ENCODE measurements at places on chromosomes 6 and 20.
A peak's percentile ranks its signal among the peaks of the same experiment; 100 is the strongest.

DNA sequence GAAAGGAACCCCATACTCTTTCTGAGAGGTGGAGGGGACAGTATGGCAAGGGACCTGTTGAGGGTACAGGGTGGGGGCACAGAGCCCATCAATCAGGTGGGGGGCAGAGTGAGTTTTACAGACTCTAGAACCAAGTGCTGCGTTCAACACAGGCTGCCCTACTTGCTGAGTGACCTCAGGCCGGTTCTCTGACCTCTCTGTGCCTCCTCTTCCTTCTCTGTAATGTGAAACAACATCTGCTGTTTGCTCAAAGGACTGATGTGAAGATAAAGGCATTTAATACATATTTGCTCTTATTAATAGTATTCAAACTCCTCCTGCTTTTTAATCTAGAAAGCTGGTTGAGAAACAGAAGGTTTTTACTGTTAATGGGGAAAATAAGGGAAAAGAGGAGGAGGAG, 25.9 kb upstream of the APMAP start:
- no peak for DNase-seq

GRCh38 chr6:137766596-137767370, 100.3 kb upstream of the TNFAIP3 start:
- DNase-seq = no peak

DNA sequence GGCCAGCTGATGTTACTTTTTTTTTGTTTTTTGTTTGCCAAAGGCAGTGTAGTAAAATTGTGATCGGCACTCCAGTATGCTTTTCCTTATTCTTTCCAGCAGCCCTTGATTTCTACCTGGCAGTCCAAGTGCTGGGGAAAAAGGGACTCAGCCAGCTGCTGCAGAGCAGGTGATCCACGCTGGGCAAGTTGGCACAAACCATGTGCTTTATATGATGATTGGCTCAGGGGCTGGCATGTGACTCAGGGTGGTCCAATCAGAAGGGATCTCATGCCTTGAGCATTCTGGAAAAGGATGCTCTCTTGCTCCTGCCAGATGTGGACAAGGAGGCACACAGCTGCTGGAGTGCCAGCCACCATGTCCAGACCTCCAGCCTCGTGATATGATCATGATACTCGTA, 54.5 kb downstream of the SULF2 start:
- no peak for DNase-seq

GRCh38 chr6:136921381-136921935, 643 bp upstream of the SLC35D3 start:
- peak; percentile 90 for DNase-seq

DNA sequence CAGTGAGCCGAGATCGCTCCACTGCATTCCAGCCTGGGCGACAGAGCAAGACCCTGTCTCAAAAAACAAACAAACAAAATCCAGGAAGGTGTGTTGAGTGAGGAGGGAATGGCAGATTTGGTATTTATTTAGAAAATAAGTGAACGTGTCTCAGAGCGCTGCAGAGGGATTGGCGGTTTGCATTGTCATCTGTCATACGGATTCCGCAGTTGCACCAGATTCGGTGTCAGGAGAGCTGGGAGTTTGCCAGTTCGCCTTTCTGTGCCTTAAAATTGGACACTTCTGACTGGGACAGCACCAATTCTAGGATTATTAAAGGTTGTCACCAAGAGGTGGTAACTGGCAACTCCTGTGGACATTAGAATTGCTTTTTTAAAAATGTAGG, 912 bp downstream of the SNRNP48 start:
- no peak for DNase-seq

GRCh38 chr6:12369781-12370262, 79.7 kb downstream of the EDN1 start:
- DNase-seq = no peak

GRCh38 chr20:62010551-62011402, 54.9 kb downstream of the TAF4 start:
- peak; percentile 33 for DNase-seq

GRCh38 chr6:20444786-20445271, 43.1 kb downstream of the E2F3 start:
- DNase-seq = no peak

DNA sequence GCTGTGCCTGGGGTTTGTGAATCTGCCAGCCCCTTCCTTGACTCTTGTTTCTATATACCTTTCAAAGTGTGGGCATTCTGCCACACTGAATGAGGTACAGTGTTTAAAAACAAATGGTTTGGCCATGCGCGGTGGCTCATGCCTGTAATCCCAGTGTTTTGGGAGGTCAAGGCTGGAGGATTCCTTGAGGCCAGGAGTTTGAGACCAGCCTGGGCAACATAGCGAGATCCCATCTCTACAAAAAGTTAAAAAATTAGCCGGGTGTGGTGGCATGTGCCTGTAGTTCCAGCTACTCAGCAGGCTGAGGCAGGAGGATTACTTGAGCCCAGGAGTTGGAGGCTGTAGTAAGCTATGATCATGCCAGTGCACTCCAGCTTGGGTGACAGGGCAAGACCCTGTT, 5.8 kb downstream of the FAM83D start:
- DNase-seq = no peak

DNA sequence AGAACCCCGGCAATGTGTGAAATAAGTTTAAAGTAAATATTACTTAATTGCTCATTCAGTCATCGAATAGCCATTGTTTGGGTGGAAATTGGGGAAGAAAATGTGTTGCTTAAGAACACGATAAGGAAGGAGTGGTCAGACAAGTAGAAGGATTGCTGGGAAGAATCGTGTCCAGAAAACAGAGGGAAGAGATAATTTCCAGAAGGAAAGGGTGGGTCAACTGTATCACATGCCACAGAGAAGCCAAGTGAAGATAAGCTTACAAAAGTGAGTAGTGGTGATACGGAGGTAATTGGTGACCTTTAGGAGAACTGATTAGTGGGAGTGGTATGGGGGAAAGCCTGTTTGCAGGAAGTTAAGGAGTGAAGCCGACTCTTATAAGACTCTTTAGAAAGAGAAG, 306.2 kb downstream of the SOX4 start:
- DNase-seq = no peak

DNA sequence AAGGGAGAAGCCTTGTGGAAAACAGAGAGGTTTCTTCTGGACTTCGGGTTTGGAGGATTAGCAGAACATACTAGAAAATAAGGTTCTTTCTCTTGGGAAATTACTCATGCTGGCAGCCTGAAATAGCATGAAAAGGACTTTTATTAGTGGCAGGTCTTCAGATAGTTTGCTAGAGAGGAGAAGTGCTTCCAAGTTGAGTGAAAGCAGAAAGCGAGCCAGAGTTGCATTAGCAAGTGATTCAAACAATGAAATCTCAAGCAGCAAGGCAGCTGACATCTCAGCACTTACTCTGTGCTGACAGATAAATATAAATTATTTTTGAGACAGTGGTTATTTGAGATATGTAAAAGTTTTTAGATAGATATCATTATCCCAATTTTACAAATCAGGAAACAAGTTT, 91.9 kb downstream of the PLCB4 start:
- DNase-seq = no peak

DNA sequence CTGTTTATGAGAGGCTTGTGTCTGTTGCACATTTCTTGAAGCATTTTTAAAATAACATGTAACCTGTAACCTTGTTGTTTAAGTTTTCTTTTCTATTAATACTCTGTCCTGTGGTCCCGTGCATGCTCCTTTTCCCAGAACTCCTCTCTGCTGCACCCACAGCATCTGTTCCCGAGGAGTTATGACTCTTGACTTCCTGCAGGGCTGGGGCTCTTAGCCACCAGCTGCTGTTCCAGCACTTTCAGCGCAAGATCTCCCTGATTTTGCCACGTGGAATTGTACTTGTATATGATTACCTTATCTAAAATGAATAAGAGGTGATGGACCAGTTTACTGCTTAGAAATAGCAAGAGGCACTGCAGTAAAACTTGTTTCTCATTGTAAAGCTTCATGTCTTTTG, 150.6 kb downstream of the QKI start:
- peak; percentile 20 for DNase-seq

DNA sequence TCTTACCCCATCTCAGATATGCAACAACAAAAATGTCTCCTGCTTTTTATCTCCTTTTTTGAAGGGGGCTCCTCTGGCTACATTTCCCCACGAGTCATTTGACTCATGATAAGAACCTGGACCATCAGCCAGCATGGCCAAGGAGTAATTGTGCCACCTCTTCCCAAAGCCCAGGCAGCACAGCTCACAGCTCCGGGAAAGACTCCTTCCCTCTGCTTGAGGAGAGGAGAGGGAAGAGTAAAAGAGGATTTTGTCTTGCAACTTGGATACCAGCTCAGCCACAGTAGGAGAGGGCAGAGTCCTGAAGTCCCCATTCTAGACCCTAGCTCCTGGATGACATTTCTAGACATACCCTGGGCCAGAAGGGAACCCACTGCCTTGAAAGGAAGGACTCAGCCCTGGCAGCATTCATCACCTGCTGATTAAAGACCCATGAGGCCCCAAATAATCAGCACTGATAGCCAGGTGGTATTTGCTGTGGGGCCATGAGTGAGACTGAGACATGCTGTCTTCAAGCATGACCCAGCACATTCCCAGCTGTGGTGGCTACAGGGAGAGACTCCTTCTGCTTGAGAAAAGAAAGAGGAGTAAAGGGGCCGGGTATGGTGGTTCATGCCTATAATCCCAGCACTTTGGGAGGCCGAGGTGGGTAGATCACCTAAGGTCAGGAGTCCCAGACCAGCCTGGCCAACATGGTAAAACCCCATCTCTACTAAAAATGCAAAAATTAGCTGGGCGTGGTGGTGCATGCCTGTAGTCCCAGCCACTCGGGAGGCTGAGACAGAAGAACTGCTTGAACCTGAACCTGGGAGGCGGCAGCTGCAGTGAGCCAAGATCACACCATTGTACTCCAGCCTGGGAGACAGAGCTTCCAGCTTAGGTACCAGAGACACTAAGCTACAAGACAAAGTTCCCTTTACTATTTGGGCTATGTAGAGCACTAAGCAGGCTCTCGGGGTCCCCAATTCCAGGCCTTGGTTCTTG, 28.1 kb downstream of the NCOA6 start:
- no peak for DNase-seq

DNA sequence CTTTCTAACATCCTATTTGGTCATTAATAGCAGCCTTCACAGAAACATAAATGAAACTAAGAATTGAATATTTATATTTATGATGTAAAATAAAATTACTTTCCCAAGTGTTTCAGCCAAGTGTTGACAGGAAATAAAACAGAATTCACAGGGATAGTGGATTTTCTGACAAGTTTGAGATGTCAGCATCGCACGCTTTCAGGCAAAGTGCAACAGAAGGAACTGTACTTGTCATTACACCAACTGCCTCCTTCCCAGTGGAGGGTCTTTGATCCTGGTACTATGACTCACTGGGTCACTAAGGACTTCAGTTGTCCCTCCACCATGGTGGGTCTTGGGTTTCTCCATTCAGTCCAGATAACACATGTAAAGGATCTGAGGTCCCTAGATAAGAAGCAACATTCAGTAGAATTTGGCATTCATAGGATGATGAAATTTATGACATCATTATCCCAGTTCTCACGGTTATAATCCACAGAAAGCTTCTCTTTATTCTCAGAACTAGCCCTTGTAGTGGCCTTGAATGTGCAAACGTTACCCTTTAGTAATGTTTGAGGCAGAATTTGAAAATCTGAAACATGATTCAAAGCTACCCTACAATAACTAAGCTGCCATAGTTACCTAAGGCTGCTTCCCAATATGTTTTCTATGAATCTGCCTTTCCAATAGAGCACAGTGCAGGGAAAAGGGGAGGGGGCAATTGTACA, 3.8 kb upstream of the TNFAIP3 start:
- no peak for DNase-seq

DNA sequence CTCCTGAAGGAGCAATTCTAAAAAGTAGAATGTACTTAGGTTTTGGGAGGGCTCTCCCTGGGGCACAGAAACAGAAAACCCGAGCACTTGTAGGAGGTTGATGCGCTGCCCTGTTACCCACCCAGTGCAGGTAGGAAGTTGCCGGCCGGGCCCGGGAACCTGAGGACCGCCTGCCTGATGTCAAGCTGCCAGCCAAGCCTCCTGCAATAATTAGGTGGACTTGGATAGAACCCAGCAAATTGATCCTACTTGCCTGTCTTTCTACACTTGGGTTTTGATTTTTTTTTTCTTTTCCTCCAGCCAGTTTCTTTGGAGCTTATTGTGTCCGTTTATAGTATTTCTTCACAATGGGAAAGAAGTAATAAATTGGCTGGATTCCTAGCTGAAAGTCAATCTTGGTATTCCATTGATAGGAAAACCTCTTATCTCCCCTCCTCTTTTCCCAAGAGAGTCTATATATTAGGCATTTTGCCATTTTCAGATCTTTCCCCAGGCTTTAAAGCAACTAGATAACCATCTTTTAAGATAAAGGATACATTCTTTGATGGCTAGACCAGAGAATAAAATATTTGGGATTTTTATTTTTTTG, 78.3 kb upstream of the FYN start:
- DNase-seq = peak; percentile 54

- DNase-seq = no peak
These were observed 304.1 kb downstream of the LAMA2 start for GRCh38 chr6:129186988-129187387.

GRCh38 chr20:14950633-14951032, 613.2 kb upstream of the FLRT3 start:
- DNase-seq = no peak

GRCh38 chr20:48687117-48687800, 140.5 kb downstream of the PREX1 start:
- no peak for DNase-seq

- DNase-seq = no peak
These were observed 91.9 kb upstream of the CLDN20 start for GRCh38 chr6:155171747-155172449.

DNA sequence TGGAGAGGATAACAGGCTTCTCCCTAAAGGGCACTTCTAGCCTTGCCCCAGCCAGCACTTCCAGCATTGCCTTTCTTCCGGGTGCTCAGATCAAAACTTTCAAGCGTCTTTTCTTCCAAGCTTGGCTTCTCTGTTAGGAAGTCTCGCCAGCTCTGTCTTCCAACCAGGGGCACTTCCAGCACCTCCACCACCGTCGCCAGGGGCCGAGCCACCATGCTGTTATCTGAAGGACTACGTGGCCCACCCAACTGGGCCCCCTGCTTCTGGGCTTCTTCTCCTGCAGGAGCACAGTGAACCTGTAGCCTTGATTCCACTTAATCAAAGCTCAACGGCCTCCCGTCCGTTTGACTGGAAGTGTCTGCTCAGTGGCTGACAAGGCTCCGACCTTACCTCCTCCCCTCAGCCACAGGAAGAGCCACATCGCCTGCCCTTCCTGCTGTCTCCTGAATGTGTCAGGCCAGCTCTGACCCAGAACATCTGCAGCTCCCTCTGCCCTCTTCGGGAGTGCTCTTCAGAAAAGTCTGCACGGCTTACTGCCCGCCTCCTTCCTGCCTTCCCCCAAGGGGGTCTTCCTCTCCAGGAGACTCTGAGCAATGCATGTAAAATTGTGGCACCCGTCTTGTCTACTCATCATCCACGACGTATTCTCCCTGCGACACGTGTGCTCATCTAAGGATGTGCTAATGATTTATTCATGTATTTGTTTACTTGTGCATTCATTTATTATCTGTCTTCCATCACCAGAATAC, 527.0 kb downstream of the CDH26 start:
- no peak for DNase-seq

DNA sequence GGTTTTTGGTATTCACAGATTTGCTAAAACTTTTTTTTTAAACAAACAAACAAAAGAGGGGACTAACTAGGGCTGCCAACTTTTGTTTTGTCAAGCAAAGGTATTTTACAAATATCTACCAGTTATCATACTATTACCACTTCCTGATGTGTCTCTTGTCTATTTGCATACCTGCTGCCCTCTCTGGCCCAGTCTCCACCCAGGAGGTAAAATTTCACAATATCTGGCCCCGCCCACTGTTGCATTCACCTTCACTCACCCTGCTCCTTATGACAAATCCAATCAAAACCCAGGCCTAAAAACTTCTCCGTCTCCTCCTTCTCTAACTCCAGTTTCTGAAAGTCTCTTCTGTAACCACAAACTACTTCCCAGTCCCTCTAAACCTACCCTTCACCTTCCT, 82.2 kb downstream of the TRERF1 start:
- DNase-seq = no peak

- no peak for DNase-seq
These were observed 14.2 kb downstream of the KCNG1 start for GRCh38 chr20:51008718-51009117.

All from NCI-H1417 (cell line).